ENCODE measurements at places on chromosomes 1 and 21. TPM values are rescaled to one million over a fixed set of nuclear protein-coding genes. Genes with fewer than 3 reads are reported as not detected.

The CYYR1 gene
- not detected for total RNA-seq

- no peak for DNase-seq
Observed at GRCh38 chr1:154786804-154787570, 83.1 kb downstream of the KCNN3 start.

DNA sequence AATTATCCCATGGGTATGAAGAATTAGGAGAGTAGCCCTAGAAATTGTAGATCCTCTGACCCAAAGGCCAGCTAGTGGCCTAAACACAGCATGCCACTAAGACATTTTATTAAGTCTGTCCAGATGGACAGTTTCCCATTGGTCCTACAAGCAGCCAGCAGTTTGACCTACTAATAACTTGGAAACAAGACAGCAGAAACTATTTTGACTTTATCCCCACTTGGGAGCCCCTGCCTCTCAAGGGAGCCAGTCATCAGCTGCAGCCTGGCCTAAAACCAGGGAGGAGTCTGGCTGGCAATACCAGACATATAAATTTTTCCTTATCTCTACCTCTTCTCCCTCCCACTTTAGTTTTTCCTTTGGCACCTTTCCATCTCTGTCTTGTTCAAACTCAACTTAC, 222.6 kb upstream of the KCTD3 start:
- no peak for DNase-seq

GRCh38 chr1:12067900-12068821, 5.1 kb downstream of the TNFRSF8 start:
- DNase-seq: peak; percentile 51
